Right forelimb (tissue), 1 donor: ENCODE measurements at places on chromosomes 1 and 21.

DNA sequence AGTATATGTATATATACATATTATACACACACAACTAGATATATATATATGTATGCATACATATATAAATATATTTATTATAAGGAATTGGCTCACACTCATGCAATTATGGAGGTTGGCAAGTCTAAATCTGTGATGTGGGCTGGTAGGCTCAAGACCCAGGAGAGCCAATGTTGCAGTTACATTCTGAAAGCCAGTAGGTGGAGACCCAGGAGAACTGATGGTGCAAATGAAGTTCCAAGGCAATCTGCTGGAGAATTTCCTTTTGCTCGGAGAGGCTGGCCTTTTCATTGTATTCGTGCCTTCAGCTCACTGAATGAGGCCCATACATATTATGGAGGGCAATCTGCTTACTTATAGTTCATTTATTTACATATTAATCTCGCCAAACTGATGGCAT, 9.4 kb downstream of the IVL start:
- no peak for DNase-seq

GRCh38 chr1:236164273-236164672, 21.9 kb downstream of the GPR137B start:
- DNase-seq, result no peak

- DNase-seq, result no peak
Measured at GRCh38 chr1:119898530-119898929, 2.2 kb upstream of the ADAM30 start.

DNA sequence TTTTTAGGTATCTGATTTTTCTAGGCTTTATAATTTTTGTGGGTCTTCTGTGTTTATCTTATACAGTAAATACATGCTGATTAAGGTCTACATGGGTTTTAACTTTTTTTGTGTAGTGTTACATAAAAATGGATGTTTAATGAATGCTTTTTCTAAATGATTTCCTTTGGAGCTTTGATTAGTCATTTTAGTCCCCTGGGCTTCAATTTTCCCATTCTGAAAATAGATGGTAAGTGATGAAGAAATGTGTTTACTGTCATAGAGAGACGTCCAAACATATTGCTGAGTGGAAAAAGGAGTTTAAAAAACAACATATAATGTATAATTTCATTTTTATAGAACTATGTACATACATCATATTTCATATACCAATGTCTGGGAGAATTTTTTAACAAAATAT, 140.9 kb upstream of the HMCN1 start:
- DNase-seq, result no peak

GRCh38 chr1:2847086-2847985, 45.8 kb upstream of the TTC34 start:
- no peak for DNase-seq

DNA sequence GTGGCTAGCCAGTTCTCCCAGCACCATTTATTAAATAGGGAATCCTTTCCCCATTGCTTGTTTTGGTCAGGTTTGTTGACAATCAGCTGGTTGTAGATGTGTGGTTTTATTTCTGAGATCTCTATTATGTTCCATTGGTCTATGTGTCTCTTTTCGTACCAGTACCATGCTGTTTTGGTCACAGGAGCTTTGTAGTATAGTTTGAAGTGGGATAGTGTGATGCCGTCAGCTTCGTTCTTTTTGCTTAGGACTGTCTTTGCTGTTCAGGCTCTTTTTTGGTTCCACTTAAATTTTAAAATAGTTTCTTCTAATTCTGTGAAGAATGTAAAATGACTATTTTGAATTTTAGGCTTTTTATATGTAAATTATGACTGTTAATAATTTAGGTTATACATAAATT, 68.9 kb downstream of the WDR64 start:
- no peak for DNase-seq
